ENCODE measurements at places on chromosomes 7 and 10.

- H3K27me3 ChIP-seq = no peaks in the 10 kb centered on the region
- peak overlapping the region; percentile 92 for H3K27ac ChIP-seq
- H3K36me3 ChIP-seq = no peaks in the 10 kb centered on the region
- H3K4me3 ChIP-seq = peak overlapping the region; percentile 63
- DNase-seq = peak; percentile 30
These were observed 96.3 kb downstream of the ALOX5 start for GRCh38 chr10:45470098-45471012.

- no peak overlapping the region for H3K27ac ChIP-seq
- H3K4me3 ChIP-seq = no peak overlapping the region
- H3K4me1 ChIP-seq = peaks cover 3% of the 10 kb centered on the region
- DNase-seq = no peak
These were observed 231.1 kb downstream of the ARHGAP12 start for GRCh38 chr10:31697271-31698180.

GRCh38 chr7:18792871-18793595 lies 297.5 kb downstream of the HDAC9 start:
- no peak overlapping the region for H3K27ac ChIP-seq
- DNase-seq = no peak
- H3K36me3 ChIP-seq = no peaks in the 10 kb centered on the region
- no peaks in the 10 kb centered on the region for H3K4me1 ChIP-seq
- H3K27me3 ChIP-seq = no peaks in the 10 kb centered on the region

DNA sequence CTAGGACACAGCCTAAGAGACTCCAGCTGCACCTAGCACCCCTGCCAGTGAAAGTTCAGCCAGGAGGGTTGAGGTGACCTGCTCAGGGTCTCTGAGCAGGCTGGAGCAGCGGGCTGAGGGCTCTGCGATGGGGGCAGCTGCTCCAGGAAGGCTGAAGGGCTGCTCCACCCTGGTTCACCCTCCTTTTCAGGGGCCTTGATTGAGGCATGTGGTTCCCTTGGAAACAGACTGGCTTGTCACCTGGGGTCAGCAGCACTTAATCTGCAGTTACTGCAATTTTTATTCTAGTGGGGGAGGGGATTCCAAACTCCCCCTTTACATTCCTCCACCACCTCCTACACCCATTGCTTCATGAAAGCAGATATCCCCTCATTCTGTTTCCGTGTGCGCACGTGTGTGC lies 85.3 kb upstream of the UNC5B start:
- peaks cover 72% of the 10 kb centered on the region for H3K27me3 ChIP-seq
- H3K27ac ChIP-seq = no peak overlapping the region
- H3K36me3 ChIP-seq = no peaks in the 10 kb centered on the region
- peaks cover 7% of the 10 kb centered on the region for H3K4me1 ChIP-seq
- no peak overlapping the region for H3K4me3 ChIP-seq
- DNase-seq = no peak

GRCh38 chr7:43879477-43879876 lies 10.2 kb upstream of the MRPS24 start:
- peaks cover 6% of the 10 kb centered on the region for H3K4me1 ChIP-seq
- no peak overlapping the region for H3K27ac ChIP-seq
- DNase-seq = no peak
- H3K36me3 ChIP-seq = peaks cover 18% of the 10 kb centered on the region

GRCh38 chr7:82345886-82346285 lies 97.7 kb downstream of the CACNA2D1 start:
- H3K27ac ChIP-seq = no peak overlapping the region
- no peaks in the 10 kb centered on the region for H3K36me3 ChIP-seq
- H3K4me3 ChIP-seq = no peak overlapping the region
- H3K4me1 ChIP-seq = no peaks in the 10 kb centered on the region
- no peak for DNase-seq
- no peaks in the 10 kb centered on the region for H3K27me3 ChIP-seq

DNA sequence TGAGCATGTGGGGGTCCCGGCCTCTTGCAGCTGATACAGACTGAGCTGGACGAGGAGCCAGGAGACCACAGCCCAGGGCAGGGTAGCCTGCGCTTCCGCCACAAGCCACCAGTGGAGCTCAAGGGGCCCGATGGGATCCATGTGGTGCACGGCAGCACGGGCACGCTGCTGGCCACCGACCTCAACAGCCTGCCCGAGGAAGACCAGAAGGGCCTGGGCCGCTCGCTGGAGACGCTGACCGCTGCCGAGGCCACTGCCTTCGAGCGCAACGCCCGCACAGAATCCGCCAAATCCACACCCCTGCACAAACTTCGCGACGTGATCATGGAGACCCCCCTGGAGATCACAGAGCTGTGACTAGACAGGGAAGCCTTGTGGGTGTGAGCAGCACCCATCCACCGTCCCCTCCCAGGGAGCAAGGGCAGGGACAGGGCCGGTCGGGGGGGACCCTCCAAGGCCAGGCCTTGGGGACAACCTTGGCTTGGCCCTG lies 36.1 kb downstream of the PSAP start:
- H3K36me3 ChIP-seq = peaks cover 2% of the 10 kb centered on the region
- H3K4me3 ChIP-seq = no peak overlapping the region
- no peak for DNase-seq
- no peaks in the 10 kb centered on the region for H3K27me3 ChIP-seq

GRCh38 chr10:101322266-101323108 lies 31.5 kb upstream of the BTRC start:
- no peak overlapping the region for H3K4me3 ChIP-seq
- DNase-seq = no peak
- peaks cover 3% of the 10 kb centered on the region for H3K4me1 ChIP-seq

DNA sequence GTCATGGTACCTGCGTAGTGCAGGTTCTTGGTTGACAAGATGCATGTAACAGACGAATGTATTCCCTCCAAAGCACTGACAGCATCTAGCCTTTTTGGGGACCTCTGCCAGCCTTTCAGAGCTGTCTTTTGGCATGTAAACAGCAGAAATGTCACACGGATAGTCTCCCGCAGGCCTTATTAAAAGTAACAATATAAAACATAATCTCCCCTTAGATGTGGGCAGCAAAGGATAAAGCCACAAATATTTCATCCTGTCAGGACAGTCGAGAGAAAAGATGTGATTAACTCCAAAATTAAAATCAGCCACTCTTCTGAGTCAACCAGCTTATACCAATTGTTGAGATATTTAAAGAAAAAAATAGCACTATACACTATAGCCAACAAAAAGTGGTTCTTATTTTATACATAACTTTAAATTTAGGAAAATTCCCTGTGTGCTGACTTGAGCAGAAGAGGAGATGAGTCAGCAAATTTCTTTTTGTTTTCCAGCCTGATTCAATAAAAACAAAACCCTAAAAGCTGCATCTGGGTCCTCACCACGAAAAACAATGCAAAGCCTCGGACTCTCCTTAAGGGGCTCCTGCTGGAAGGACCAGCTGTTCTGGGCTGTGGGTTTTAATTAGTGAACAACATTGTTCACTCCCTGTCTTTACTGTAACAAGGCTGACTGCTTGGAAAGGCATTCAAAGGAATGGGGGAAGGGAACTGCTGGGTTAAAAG lies 240.2 kb downstream of the ADAM12 start:
- no peak for DNase-seq
- H3K27ac ChIP-seq = no peak overlapping the region
- H3K36me3 ChIP-seq = no peaks in the 10 kb centered on the region
- no peaks in the 10 kb centered on the region for H3K4me1 ChIP-seq
- H3K4me3 ChIP-seq = no peak overlapping the region

GRCh38 chr10:63605197-63605967 lies 84.2 kb downstream of the REEP3 start:
- no peak for DNase-seq
- H3K4me3 ChIP-seq = no peak overlapping the region
- no peak overlapping the region for H3K27ac ChIP-seq
- H3K36me3 ChIP-seq = peaks cover 2% of the 10 kb centered on the region
- no peaks in the 10 kb centered on the region for H3K27me3 ChIP-seq
- H3K4me1 ChIP-seq = peaks cover 7% of the 10 kb centered on the region

DNA sequence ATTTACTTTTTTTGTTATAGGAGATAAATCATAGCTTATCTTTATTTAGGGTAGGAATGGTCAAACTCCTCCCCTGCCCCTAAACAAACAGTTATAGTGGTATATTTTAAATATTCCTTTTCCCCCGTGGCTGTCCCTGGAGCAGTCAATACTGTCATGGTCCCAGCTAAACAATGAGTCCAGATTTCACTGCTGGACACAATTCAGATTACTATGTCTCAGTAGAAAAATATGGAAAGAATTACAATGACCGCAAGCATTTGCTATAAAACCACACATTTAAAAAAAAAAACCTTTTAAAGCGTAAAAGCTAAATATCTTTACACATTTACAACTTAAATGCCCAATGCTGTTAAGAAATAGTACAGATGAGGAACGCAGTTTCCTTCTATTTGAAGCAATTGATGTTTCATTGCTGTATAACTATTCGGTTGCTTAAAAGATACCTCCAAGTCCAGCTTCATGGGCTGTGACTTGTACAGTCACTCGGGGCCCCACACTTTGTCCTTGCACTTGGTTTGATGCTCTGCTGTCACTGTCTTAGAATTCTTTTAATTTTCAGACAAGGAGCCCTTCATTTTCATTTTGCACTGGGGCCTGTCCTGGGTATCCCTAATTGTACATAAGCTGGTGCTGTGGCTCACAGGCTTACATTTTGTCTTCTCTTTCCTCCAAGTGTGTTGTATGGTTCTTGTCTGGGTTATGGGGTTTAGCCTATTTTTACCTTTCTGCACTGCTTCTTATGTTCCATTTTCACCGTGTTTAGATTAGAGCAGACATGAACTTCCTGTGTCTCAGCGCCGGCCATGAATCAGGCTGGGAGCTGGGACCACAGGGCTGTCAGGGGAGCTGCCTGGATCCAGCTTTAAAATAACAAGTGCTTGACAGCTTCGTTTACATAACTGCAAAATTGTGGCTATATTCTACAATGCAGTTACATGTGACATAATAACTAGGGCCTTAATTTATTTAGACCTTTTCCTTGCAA lies 530.2 kb upstream of the FZD8 start:
- H3K27ac ChIP-seq = no peak overlapping the region
- H3K36me3 ChIP-seq = no peaks in the 10 kb centered on the region
- no peaks in the 10 kb centered on the region for H3K27me3 ChIP-seq
- no peak overlapping the region for H3K4me3 ChIP-seq

DNA sequence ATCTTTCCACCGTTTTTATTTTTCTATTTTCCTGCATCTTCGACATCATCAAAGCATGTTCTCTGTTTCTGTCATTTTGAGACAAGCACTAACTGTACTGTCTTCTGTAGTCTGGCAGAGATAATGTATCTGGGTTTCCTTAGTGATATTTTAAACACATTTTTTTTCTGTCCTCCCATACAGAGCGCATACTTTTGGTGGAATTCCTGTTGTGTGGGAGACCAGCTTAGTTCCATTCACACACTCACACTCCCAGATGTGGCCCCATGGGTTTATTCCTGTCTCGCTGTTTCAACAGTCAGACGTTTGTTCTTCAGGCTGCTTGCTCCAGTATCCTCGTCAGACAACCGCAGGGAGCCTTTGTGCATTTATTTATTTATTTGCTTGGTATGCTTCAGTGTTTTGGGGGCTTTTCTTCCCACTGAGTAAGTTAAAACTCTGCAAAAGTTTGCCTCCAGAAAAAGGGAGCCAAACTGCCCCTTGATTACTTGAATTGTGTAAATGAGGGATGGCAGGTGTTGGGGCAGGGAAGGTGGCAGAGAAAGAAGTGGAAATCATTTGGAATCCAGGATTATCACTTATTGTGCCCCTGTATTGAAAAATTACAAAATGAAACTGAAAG lies 456.8 kb upstream of the KLF6 start:
- H3K27ac ChIP-seq = no peak overlapping the region
- H3K4me1 ChIP-seq = peaks cover 8% of the 10 kb centered on the region

GRCh38 chr10:71921324-71922027 lies 42.7 kb upstream of the CHST3 start:
- no peaks in the 10 kb centered on the region for H3K4me1 ChIP-seq
- H3K27me3 ChIP-seq = peaks cover 18% of the 10 kb centered on the region
- H3K4me3 ChIP-seq = no peak overlapping the region
- DNase-seq = no peak
- H3K36me3 ChIP-seq = no peaks in the 10 kb centered on the region

DNA sequence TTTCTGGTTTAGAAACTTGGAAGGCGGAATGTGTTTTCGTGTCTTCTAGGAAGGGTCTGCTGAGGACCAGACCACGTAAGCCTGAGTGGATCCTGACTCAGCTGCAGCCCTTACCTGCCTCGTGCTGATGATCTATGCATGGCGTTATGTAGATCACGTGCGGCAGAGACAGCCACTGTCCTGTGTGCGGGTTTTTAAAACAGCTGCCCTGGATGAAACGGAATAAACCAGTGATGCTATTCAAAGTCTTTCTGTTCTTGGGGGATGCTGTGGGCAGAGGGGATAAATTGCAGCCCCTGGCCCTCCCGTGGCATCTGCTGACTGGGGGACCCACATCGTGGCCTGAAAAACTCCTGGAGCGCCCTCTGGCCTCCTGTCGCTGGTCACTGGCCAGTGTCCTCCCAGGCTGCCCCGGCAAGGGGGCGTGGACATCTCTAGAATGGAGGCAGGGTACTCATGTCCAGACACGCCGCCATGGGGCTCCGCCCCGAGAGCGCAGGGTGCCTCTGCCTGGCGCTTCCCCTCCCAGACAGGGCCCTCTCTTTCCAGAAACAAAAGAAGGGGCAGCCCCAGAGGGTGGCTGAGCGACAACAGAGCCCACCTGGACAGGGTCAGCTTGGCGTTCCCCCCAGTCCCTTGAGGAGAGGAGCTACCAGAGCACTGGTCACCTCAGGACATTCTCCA lies 13.2 kb downstream of the ALKBH4 start:
- H3K36me3 ChIP-seq = no peaks in the 10 kb centered on the region
- H3K4me1 ChIP-seq = peaks cover 7% of the 10 kb centered on the region
- no peak overlapping the region for H3K4me3 ChIP-seq
- DNase-seq = no peak
- no peaks in the 10 kb centered on the region for H3K27me3 ChIP-seq

DNA sequence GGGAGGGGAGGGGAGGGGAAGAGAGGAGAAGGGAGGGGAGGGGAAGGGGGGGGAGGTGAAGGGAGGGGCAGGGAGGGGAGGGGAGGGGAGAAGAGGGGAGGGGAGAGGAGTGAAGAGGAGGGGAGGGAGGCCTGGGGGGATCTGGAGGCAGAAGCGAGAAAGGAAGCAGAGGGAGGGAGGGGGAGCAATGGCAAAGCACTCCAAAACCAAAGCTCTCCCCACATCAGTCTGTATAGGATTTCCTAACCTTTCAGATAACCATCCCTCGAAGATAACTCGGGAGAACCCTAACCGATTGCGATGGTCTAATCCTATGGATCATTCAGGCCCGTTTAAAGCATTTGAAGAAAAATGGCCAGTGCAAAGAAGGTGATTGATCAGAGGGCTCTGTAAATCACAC lies 19.0 kb downstream of the EBF3 start:
- H3K36me3 ChIP-seq = no peaks in the 10 kb centered on the region
- H3K4me1 ChIP-seq = no peaks in the 10 kb centered on the region
- H3K27me3 ChIP-seq = peaks cover 38% of the 10 kb centered on the region
- no peak for DNase-seq

DNA sequence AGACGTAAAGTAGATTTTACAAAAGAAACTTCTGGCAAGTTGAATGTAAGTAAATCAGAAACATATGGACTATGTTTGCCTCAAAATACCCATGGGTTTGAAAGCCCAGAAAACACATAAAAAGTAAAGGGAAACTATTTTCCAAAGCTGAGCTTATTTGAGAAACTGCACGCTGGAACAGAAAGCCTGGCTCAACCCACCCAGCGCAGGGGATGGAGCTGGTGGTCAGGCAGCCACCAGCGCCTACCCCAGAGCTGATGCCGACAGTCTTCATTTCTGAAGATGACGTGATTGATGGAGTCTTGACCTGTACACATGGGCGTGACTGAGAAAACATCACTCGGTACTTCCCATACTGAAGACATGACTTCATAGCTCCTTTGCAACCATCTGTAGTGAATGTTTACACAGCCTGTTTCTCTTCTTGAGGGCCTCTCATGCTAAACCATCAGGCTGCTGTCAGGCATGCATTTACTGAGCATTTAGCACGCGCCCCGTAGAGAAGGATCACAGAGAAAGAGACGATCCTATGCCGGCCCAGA lies 232.6 kb upstream of the AUTS2 start:
- H3K27me3 ChIP-seq = no peaks in the 10 kb centered on the region
- no peaks in the 10 kb centered on the region for H3K36me3 ChIP-seq
- no peak overlapping the region for H3K27ac ChIP-seq
